ENCODE measurements at places on chromosomes 5 and 9.

DNA sequence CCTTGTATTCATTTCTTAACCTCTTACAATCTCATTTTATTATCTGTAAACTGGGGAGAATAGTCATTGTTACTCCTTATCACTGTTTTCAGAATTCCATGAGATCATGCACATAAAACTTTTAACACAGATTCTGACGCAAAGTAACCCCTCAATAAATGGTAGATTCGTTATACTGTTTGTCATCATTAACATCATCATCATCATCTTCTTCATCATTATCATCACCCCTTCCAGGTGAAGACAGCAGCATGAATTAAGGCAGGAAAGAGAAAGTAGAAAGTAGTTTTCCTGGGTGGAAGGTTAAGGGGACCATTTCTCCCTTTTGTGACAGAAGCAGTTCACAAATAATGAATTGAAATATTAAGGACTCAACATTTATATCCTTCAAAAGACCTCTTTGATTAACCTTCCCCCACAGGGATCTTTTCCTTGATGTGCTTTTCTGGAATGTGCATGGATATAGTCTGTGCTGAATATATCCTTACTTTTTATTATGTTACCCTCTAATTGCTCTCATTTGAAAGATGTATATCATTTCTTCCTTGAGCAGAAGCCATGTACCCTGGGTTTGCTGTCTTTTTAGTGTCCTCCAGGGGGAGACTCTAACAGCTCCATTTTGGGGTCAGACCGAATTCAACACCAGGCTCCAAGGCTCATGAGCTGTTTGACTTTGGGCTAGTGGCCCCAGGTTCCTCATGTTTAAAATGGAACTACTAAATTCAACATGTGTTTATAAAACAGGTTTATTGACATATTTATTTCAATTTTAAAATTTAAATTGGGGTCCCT is 1029.9 kb upstream of the WWC1 start:
- DNase-seq, result no peak

GRCh38 chr9:93586290-93587057 is 10.1 kb downstream of the PHF2 start:
- no peak for DNase-seq

DNA sequence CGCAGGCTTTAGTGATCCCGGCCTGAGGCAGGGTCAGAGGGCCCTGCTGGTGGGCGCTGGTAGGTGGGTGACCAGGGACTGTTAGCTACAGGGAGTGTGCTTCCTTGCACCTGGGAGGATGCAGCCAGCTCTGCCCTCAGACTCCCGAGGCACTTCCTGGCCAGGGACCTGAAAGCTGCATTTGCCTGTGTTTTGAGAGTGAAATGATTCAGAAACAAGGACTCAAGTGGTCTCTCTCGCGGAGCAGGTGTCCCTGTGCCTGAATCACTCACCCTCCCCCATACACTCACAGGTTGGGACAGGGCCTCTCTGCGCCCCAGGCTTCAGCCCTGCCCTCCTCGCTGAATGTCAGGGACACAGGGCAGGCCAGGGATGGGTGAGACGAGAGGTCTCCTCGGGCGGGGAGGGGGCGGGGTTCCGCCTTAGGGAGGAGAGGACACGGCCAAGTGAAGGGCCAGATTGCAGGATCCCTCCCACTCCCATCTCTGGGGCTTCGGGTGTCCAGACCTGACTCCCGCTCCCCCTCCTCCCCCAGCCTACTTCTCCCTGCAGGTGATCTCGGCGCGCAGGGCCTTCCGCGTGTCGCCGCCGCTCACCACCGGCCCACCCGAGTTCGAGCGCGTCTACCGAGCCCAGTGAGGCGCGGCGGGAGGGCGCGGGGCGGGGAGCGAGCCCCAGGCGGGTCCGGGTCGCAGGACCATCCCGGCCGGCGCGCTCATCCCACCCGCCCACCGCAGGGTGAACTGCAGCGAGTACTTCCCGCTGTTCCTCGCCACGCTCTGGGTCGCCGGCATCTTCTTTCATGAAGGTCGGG is 1.5 kb downstream of the LTC4S start:
- no peak for DNase-seq

DNA sequence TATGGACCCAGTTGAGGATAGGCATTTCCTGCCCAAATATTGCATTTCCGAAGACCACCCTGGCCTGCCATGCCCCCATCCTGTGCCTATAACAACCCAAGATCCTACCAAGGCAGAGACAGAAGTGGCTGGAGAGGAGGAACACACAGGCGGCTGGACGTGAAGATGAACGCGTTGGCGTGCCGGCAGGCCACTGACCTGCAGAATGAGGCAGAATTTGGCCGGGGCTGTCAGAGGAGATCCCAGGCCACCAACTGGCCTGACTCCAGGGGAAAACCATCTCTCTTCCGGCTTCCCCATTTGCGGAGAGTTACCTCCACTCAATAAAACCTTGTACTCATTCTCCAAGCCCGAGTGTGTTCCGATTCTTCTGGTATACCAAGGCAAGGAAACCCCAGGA is 1507.5 kb downstream of the EFNA5 start:
- DNase-seq, result no peak

DNA sequence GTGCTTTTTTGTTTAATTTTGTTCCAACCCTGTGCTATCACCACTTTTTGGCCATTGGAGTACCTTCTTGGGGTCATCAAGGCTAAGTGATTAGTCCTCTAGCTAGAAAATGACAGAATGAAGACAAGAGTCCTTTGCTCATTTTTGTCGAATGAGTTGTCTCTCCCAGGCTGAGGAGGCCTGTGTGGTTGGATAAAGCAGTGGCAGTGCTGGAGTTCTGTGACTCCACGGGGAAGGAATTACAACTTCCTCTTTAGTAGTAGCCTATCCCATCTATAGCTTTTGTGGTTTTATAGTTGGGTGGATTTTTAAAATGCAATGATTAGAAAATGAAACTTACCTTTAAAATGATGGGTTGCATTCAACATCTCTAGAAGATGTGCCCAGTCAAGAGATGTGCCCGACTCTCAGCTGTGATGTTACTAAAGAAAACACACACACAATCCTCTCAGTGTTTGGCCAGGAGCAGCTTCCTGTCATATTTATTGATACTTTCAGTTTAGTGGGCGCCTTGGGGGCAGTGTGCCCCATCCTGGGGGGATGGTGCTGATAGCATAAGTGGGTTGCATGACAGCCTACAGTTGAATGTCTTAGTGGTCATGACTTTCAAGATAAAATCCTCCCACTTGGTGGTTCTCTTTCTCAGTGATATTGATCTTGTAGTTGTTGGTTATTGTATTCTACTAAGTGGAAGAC is 11.9 kb downstream of the OTULINL start:
- DNase-seq, result no peak

DNA sequence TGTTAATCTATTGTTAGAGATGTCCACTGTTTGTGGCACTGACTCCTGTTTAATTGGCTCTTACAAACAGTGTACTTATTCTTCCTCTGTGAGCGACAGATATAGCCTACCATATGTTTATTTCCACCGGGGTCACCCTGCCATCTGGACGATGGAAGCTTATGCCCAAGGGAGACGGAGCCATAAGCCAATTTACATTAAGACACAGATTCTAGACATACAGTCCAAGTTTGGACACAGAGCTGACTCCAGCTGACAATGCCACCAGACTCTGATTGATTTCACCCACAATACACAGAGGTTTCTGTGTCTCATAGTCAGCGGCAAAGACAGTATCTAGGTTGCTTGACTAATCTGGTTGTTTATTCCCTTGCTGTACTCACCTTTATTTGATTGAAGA is 198.9 kb downstream of the ENC1 start:
- no peak for DNase-seq

All from CD4-positive, CD25-positive, alpha-beta regulatory T cell (primary cell).